ENCODE measurements at places on chromosomes 2 and 18.

DNA sequence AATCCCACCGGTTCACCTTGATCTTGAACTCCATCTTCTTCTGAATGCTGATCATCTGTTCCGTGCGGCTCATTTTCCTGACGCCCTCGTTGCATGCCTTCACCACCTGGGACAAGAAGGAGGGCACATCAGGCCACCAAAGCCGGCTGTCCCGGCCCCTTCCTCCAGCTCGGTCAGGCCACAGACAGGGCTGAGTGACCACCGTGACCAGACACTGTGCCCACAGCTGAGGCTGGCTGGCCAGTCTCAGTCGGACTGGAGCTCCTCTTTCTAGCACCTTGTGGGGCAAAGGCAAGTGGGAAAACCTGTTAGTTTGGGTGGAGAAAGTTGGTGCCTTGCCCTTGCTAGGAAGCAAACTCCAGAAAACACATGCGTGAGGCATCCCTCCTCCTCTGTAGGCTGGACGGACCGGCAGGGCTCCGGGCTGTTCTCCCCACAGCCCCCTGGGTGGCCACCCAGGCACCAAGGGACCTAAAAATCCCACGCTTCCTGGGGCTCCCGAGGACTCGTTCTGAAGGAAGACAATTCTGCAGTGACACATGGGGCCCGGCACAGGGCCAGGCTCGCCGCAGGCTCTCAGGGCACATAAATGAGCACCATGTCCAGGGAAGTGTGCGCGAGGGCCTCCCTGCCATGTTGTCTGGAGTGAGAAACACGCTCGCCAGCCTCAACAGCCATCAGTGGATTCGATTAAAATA is 15.3 kb downstream of the SNORC start:
- no peak for DNase-seq

GRCh38 chr2:224922142-224922727 is 120.0 kb downstream of the DOCK10 start:
- no peak for DNase-seq

DNA sequence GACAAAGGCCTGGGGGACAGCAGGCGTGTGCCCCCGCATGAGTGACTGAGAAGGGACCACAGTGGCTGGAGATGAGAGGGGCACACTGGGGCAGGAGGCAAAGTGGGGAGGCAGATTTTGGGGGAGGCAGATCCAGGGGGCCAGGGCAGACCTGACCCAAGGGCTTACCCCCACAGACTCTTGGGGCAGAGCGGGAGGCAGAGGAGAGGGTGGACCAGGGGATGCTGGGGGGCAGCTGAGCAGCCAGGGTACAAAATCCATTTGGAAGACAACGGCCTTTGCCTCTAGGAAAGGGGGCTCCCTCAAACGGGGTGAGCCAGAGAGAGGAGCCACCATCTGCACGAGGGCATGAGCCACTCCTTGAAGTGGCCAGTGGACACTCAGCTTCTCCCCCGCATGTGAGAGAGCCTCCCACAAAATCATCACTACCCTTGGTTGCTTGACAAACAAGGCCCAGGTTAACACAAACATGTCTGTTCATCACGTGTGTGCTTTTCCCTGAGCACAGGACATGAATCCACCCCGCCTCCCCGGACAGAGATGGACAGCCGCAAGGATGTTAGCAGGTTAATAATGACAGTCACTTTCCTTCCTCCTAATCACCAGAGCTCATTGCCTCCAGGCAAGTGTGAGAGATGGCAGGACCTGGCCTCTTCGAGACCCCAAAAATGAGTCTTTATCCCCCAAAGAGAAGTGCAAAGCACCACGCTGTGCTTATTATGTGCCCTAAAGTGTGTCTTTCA is 72.0 kb upstream of the RAB6C start:
- no peak for DNase-seq

DNA sequence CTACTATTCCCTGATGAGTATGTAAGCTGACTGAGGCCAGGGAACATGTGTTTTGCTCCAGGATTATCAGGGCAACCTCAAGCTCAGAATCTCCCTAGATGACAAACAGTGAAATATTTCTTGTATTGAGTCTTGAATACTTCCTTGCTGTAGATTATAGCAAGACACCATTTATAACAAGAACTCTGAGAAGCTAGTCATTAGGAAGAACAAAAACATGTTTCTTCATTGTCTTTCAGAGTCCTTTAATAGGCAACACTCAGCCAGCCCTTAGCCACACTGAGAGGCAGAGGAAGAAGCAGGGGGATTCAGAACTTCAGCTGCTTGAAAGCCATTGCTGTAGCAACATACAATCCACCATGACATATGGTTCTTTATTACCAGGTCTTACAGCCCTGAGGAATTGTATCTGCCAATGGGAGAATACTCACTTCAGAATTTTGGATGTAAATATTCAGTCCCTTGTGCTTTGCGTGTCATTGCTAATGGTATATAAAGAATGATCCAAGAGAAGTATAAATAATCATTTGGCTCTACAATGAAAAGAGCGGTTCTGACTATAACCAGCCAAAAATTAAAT is 117.5 kb upstream of the NCKAP5 start:
- DNase-seq: no peak

GRCh38 chr2:105734762-105735538 is 9.8 kb upstream of the NCK2 start:
- DNase-seq: no peak

GRCh38 chr2:118089139-118089800 is 999 bp downstream of the INSIG2 start:
- DNase-seq: peak; percentile 49

DNA sequence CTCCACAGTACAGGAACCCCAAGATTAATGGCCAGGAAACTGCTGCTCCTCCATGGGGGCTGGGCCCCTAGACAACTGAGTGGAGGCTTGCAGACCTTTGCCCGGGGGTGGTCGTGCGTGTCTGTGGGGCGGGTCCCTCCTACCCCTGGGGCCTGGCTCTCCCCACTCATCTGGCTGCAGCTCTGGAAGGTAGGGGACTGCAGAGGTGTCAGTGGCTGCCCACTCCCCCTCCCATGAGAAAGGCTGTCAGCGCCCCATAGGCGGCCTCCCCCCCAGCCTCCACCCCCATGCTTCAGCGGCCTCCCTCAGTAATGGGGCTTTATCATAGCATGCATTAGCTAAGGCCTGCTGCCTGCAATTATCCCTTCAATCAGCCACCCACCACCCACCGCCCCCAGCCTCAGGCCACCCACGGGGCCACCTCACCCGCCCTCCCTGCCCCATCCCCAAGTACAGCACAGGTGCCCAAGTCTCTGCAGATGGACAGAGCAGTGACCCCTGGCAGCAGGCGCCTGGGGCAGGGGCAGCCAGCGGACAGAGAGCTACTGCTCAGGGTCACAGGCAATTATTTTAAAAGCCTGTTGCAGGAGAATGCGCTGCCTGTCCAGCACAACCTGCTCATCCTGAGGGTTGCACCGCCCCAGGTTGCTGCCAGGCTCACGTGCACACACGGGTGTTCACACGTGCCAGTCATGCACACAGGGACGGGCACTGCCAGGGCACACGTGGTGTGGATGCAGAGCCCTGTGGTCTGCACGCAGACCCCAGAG is 9.1 kb upstream of the ECEL1 start:
- DNase-seq: no peak

- no peak for DNase-seq
Observed at GRCh38 chr2:59693231-59693959, 860.1 kb downstream of the BCL11A start.

GRCh38 chr2:31729442-31730092 is 148.8 kb upstream of the SRD5A2 start:
- DNase-seq: no peak

- no peak for DNase-seq
Observed at GRCh38 chr2:189178726-189179569, 613 bp downstream of the COL5A2 start.

DNA sequence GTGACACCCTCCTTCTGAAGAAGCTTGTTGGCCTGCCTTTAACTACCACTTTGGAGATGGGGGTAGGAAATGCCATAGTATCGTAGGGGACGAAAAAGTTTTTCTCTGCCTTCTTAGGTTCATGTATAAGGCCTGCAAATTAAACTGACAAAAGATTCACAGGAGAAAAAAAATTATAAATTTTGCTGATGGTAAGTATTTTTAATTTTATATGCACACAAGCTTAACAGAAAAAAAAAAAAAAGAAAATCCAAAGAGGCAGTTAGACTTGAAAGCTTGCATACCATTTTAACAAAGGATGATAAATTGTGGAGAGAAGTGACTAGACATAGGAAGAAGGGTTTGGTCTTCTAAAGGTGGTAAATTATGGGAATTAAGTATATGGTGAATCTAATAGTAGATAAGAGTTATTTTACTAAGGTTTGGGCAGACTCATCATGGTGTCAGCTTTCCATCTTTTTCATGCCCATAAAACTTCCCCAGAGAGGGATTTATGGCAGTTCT is 62.5 kb upstream of the B3GNT2 start:
- DNase-seq: no peak

GRCh38 chr18:62569081-62569655 is 46.3 kb downstream of the ZCCHC2 start:
- DNase-seq: no peak

DNA sequence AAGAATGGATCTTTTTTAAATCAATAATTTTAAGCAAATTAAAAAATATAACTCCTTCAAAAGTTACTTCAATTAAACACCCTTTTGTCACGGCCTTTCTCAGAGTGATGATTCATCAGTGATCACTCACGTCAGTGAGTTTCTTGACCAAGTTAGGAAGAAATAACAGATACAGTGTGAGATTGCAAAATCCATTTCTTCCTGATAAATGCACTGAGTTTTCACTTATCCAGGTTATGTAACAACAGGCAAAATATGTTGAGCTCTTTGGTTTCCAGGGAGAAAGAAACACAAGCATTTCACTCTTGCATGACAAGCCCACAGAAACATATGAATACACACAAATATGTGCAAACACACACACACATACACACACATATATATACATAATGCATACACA is 195.9 kb upstream of the CYRIA start:
- DNase-seq: no peak

- DNase-seq: no peak
Observed at GRCh38 chr2:112661656-112662305, 16.0 kb downstream of the SLC20A1 start.

DNA sequence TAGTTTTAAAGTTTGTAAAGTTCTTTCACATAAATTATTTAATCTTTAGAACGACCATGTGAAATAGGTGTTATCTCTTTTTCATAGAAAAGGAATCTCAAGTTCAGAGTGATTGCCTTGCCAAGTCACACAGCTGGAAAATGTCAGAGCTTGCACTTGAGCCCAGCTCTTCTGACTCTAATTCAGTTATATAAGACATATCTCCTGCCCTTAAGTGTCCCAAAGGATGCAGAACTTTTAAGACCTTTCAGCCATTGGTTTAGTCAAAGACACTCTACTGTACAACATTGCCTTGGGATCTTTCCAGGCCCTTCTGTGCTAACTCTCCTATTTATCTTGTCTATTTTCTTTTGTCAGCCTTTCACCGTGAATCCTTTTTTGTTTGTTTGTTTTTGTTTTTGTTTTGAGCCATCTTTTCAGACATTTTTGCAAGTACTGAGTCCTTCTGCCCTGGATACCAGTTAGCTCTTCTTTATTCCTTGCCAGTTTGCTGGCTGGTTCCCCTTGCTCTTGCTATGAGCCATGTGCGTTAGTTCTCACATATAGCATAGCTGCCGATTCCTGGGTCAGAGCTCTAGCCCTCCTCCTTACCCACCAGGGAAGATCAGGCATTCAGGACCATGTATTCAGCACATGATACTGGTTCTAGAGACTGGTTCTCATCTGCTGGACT is 160.0 kb upstream of the MYO3B start:
- peak; percentile 5 for DNase-seq

DNA sequence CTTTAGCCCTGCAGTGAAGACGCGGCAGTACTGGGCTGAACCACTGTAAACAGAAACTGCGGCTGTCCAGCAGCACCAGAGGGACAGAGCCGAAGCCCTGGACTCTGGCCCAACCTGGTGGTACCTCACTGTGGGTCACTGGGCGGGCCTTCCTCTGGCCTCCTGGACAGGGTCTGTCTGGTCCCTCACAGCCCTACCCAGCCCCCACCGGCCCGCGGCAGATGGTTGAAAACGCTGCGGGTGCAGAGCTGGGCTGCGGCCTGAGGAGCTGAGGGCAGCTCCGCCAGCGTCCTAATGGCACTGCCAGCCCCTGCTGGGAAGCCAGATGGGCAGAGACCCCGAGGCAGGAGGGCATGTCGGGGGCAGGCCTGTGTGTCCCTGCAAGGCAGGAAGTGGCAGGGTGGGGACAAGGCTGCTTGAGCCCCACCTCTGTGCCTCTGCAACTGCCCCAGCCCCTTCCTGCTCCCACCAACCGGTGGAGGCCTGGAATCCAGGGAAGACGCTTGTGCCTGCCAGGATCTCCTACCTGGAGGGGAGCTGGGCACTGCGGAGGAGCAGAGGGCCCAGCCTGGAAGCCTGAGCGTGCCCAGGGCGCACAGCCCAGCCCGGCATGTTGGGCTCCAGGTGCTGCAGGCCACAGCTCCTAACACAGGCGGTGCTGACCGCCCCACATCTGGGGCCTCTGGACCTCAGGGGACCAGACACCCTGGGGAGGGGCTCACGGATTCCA is 36.3 kb downstream of the HS6ST1 start:
- DNase-seq: no peak

GRCh38 chr2:229921101-229921891 is 513 bp downstream of the TRIP12 start:
- peak; percentile 60 for DNase-seq

DNA sequence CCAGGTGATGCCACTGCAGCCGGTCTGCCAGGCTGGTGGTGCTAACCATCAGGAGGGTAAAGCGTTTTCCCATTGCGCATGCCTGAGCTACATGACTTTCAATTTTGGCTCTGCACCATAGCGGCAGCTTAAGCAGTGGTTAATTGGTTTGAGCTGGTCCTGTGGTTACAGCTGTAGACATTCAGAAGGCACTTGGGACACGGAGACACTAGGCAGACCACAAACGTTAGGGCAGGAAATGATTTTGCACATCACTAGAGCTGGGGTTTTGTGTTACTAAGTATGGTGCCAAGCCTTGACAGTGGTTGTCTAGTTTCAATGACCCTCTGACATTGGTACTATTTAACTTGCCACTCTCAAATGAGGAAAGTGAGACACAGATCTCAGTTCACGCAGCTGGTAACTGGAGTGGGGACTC is 28.9 kb upstream of the CNOT11 start:
- DNase-seq: no peak

- DNase-seq: peak; percentile 31
Observed at GRCh38 chr2:25618676-25619075, 54.7 kb downstream of the DTNB start.

DNA sequence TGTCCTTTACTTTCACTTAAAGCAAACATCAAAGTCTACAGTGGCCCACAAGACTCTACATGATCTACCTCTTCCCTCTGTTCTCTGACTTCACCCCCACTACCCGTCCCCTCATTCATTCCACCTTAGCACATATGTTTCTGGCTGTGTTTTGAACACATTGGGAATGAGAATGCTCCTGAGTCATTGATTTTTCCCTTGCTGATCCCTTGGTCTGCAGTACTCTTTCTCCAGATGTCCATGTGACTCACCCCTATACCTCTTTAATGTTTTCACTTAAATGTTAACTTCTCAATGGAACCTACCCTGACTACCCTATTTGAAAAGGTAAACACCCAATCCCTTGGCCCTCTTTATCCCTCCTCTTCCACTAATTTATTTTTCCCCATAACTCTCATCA is 30.7 kb upstream of the FRZB start:
- DNase-seq: no peak

- no peak for DNase-seq
Observed at GRCh38 chr18:2134364-2134763, 436.9 kb downstream of the METTL4 start.

- no peak for DNase-seq
Observed at GRCh38 chr18:42113529-42114191, 158.6 kb downstream of the PIK3C3 start.

GRCh38 chr2:99960790-99961189 is 181.6 kb downstream of the AFF3 start:
- DNase-seq: no peak
